ENCODE measurements at places on chromosomes 4 and X.

GRCh38 chr4:39062770-39063097 lies 702 bp downstream of the KLHL5 start:
- no peak for DNase-seq

GRCh38 chr4:109214622-109215301 lies 87.7 kb downstream of the COL25A1 start:
- no peak for DNase-seq

GRCh38 chrX:78322863-78323262 lies 4.5 kb downstream of the CYSLTR1 start:
- DNase-seq = no peak

DNA sequence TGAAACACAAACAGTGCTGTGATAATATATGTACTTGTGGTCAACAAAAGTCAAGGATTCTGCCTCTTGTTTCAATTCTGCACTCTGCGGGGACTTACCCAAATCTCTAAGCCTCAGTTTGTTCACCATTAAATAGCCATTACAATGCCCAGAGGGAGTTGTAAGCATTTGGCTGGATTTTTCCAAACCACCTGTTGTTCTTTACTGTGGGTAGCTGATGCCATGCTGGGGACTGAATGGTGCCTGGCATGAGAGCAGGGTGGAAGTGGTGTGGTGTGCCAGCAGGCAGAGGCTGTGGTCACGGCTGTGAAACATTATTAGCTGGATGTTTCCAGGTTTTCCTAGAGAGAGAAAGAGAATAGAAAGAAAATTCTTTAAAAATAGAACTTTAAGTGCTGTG lies 60.7 kb upstream of the PAK3 start:
- DNase-seq = no peak

- DNase-seq = no peak
Observed at GRCh38 chrX:30657196-30658161, 4.3 kb downstream of the GK start.

GRCh38 chr4:3710451-3711182 lies 55.6 kb upstream of the ADRA2C start:
- no peak for DNase-seq

DNA sequence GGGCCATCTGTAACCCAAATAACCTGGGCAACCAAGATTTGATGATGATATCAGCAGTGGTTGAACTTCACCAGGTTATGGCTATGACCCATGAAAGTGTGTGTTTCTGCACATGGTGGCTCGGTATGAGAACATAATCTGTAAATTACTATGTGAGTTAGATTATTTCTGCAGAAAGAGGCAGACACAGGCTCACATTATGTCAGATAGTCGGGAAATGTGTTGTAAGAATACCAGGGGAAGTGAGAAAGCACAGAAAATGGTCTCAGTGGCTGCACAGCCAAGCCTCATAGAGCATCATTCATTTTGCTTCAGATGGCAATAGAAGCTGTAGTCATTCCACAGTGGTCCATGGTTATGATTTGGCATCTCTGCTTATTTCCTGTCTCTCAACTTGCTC lies 63.0 kb upstream of the RBPJ start:
- DNase-seq = no peak

DNA sequence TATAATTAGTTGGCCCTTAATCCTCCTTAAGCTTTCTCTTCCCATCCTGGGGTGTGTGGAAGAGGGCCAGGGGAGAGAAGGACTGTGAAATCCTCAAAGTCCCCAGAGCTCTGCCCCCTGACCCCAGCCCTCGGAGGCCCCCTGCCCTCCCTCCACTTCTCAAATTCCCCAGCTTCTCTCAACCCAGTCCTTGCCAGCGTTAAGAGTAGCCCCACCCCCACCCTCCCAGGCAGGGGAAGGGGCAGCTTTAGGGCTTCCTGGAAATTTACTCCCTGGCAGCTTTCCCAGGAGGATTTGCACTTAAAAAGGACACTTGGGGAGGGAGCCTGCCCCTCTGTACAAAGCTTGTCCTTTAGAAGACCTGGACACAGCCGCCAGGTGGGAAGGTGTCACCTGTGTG lies 11.8 kb upstream of the CD40LG start:
- DNase-seq = no peak

- DNase-seq = no peak
Observed at GRCh38 chr4:159504684-159505083, 401.8 kb downstream of the RAPGEF2 start.
